Sciatic nerve (tissue), 2 donors: ENCODE measurements at places on chromosomes 13 and 19. TPM values are rescaled to one million over a fixed set of nuclear protein-coding genes. Genes with fewer than 3 reads are reported as not detected.
A peak's percentile ranks its signal among the peaks of the same experiment; 100 is the strongest.

DNA sequence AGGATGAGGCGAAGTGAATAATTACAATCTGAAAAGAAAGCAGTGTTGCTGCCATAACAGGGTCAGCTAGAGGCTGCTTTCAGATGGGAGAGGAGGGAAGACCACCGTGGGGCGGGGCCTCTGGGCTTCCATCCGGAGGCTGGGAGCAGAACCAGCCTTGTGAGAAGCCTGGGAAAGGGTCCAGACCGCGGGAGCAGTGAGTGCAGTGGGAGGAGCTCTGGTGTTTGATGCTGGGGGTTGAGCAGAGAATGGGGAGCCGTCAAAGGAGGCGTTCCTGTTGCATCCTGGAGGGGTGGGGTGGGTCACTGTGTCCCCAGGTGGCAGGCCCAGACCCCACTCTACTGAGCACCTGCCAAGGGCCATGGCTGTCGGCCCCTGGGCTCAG, 18.1 kb downstream of the NKPD1 start:
- no peak for DNase-seq

- no peak for DNase-seq
Measured at GRCh38 chr19:39671739-39672363, 16.1 kb downstream of the LGALS16 start.

GRCh38 chr19:48492925-48493717, 18.5 kb downstream of the LMTK3 start:
- peak; percentile 97 for DNase-seq

DNA sequence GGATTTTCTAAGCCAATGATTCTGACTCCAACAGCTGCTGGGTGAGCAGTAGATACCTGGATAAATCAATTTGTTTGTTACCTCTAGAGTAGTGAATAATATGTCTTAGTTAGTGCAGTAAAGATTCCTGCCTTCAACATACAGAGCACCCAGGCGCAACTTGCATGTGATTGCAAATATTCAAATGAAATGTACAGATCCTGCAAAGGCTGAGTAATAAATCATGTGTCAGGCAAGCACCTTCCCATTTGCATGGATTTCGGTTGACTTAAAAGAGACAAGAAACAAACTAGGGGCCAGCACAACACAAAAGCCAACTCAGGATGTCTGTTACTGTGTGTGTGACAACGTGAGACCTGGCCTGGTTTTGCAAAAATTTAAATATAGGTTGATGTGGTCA, 79.7 kb downstream of the TNFSF11 start:
- no peak for DNase-seq

DNA sequence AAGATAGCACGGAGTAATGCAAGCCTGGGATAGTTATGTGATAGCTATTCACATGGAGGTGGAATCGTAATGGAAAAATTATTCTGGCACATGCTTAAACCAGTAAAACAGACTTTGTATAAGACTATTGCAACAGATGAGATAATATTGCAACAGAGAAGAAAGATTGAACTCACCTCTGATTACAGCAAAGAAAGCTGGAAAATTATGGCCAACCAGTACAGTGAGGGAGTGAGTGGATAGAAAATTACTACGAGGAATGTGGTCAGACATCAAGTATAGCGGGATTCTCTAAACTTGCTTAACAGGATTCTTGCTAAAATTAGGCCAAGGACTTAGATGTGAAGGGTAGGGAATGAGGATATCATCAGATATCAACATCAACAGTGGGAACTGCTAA, 397.6 kb upstream of the KLHL1 start:
- DNase-seq = no peak

- DNase-seq = peak; percentile 79
Measured at GRCh38 chr19:40691421-40692211, 1.2 kb upstream of the NUMBL start.

GRCh38 chr19:2223959-2224358, 12.2 kb downstream of the PLEKHJ1 start:
- no peak for DNase-seq

CGB1 gene
- total RNA-seq = not detected

HIF3A gene
- total RNA-seq = 55.0 TPM
